Pancreas (tissue), 10 donors: ENCODE measurements at places on chromosomes 4 and X. TPM values are rescaled to one million over a fixed set of nuclear protein-coding genes. Genes with fewer than 3 reads are reported as not detected.
A peak's percentile ranks its signal among the peaks of the same experiment; 100 is the strongest.

The FNIP2 gene
- 13.6 TPM for total RNA-seq

The PF4V1 gene
- not detected for total RNA-seq

The NPY1R gene
- 2.4 TPM for total RNA-seq

The TBX22 gene
- not detected for total RNA-seq

The CXCL3 gene
- 7.3 TPM for total RNA-seq

The CXCR3 gene
- total RNA-seq, result 0.23 TPM

The IQCM gene
- not detected for total RNA-seq

The SNCA gene
- total RNA-seq, result 0.35 TPM

The NFKB1 gene
- total RNA-seq, result 27.1 TPM

The HS3ST1 gene
- total RNA-seq, result 0.16 TPM

GRCh38 chr4:53925050-53925605 is 139.3 kb downstream of the CHIC2 start:
- H3K36me3 ChIP-seq, result no peaks in the 10 kb centered on the region
- no peaks in the 10 kb centered on the region for H3K4me1 ChIP-seq
- no peak for DNase-seq

DNA sequence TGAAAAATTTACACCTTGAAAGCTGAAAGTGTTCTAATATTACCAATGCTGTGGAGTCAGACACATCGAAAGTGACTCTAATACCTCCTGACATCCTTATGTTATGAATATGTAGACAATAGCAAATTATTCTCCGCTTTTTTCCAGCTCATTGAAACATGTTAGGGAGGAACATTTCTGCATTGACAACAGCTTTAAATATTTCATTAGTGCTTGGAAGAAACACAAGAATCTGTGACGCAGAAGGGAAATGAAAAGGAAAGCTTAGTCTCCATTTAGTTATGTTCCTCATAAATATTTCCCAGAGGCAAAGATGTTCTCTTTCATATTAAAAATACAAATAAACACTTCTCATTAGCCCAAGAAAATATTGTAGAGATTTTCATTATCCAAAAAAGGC is 55.8 kb upstream of the CD99 start:
- H3K27me3 ChIP-seq, result no peaks in the 10 kb centered on the region
- H3K4me1 ChIP-seq, result no peaks in the 10 kb centered on the region
- DNase-seq, result no peak

DNA sequence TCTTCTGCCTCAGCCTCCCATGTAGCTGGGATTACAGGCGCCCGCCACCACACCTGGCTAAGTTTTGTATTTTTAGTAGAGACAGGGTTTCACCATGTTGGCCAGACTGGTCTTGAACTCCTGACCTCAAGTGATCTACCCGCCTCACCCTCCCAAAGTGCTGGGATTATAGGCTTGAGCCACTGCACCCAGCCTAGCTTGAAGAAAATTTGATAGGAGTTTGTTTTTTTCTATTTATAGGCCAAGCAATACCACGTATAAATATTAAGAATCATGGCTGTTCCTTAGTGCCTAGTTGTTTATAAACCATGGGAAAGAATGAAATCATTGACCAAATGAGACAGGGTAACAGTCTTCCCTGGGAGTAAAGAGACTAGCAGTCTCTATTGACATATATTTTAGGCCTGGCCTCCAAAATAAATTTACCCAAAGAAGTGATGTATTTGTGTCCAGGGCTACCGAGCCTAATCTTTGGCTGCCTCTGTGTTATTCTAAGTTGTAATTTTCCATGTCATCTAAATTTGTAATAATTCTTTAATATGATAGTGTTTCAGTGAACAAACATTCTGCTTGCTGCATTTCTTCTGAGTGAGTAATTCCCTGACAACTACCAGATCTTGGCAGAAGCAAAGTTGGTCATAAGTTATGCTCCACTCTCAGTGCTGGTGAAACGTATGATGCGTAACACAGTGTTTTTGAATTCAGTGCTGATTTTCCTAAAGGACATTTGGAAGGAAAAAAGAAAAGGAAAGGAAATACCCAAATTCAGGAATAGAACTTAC is 10.3 kb downstream of the PKD2 start:
- no peak overlapping the region for H3K4me3 ChIP-seq
- no peaks in the 10 kb centered on the region for H3K36me3 ChIP-seq
- H3K4me1 ChIP-seq, result no peaks in the 10 kb centered on the region

DNA sequence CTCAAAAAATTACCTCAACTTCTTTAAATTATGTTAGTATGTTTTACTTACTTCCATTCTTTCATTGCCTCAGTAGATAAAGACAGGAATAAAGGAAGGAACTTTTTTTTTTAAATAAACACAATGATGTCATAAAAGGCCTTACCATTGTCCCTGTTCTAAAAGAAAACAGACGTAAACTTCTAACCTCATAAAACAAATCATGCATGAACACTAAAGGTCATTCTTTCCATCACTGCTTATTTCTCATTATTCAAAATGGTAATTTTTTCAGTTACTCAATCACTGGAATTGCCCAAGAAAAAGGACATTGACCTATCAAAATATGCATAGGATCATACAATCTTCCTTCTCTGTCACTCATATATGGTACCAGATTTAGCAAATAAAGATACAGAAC is 32.2 kb upstream of the ARMCX2 start:
- no peak overlapping the region for H3K4me3 ChIP-seq
- H3K27me3 ChIP-seq, result no peaks in the 10 kb centered on the region
- H3K27ac ChIP-seq, result no peak overlapping the region
- no peaks in the 10 kb centered on the region for H3K4me1 ChIP-seq
- no peaks in the 10 kb centered on the region for H3K36me3 ChIP-seq

DNA sequence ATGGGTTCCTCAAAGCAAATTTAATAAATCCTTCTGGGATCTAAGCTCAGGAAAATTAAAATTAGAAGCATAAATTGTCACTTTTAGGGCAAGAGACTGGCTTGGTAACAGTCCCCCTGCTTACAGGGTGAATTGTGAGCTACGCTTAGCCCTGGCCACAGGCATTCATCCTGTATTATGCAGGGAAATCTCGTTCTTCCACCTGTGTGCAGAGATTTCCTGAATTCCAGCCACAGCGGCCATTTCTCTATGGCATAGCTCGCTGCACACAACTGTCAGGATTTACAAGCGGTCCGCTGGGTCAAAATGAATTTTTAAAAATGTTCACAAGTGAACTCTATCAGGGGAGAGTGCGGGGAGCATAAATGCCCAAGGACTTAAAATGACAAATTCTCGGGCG is 111.9 kb downstream of the DCTD start:
- H3K36me3 ChIP-seq, result no peaks in the 10 kb centered on the region
- H3K4me3 ChIP-seq, result no peak overlapping the region
- H3K4me1 ChIP-seq, result no peaks in the 10 kb centered on the region
- DNase-seq, result no peak
- no peaks in the 10 kb centered on the region for H3K27me3 ChIP-seq
- no peak overlapping the region for H3K27ac ChIP-seq

DNA sequence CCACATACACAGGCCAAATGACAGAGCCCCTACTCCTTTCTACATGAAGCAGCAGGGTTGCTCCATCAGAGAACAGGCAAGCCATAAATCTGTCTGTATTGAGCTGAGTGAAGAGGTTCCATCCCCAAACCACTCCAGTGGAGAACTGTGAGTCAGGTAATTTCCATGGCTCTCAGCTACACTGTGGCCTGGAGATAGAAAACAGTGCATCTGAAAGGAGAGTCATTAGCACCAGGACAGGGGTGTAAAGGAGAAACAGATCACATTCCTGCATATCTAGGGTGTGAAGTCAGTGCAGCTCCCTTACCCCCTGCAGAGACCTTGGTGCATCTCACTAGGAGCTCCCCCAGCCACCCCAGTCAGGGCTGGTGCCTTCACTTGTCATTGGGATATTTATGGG is 314.7 kb downstream of the CHIC1 start:
- H3K27me3 ChIP-seq, result no peaks in the 10 kb centered on the region
- H3K36me3 ChIP-seq, result no peaks in the 10 kb centered on the region
- DNase-seq, result no peak
- H3K27ac ChIP-seq, result no peak overlapping the region
- H3K4me3 ChIP-seq, result no peak overlapping the region
- no peaks in the 10 kb centered on the region for H3K4me1 ChIP-seq

GRCh38 chr4:81635739-81636138 is 164.0 kb upstream of the RASGEF1B start:
- peak overlapping the region; percentile 9 for H3K27ac ChIP-seq
- DNase-seq, result peak; percentile 70
- H3K27me3 ChIP-seq, result no peaks in the 10 kb centered on the region

- H3K4me3 ChIP-seq, result no peak overlapping the region
- H3K4me1 ChIP-seq, result no peaks in the 10 kb centered on the region
- H3K27me3 ChIP-seq, result no peaks in the 10 kb centered on the region
- H3K36me3 ChIP-seq, result peaks cover 10% of the 10 kb centered on the region
- DNase-seq, result no peak
These were observed 30.3 kb downstream of the COPS4 start for GRCh38 chr4:83065266-83065665.

DNA sequence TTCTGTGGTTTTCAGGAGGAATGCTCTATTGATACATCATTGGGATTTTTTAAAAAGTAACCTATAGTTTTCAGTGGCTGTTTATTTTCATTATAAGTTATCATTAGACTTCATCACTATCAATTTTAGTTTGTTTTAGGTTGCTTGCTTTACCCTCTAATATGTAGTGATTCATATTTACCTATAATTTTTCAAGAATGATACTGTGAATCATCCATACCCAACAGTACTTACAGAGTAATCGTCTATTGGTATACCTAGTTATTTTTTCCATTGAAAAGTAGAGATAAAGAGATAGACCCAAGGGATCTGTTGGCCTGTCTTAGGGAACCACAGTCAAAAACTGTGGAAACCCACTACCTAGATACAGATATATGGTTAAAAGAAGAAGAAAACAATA is 83.3 kb downstream of the KLHL34 start:
- no peaks in the 10 kb centered on the region for H3K4me1 ChIP-seq
- H3K36me3 ChIP-seq, result no peaks in the 10 kb centered on the region
- H3K27me3 ChIP-seq, result peaks cover under 1% of the 10 kb centered on the region
- H3K4me3 ChIP-seq, result no peak overlapping the region
- no peak overlapping the region for H3K27ac ChIP-seq

DNA sequence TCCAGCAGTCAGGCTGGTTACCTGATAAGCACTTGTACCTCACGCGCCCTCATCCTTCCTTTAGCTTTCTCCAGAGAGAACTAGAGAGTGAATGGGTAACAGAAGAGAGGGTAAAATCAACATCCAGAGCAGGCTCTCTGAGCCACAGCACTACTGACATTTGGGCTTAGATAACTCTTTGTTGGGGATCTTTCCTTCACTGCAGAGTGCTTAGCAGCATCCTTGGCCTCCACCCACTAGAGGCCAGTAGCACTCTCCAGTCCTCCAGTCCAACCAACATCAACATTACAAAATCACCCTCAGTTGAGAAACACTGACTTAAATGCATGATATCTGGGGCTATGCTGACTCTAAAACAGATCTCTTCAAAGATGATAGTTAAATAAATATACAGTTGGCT is 220.7 kb downstream of the TACR3 start:
- DNase-seq, result no peak
- no peaks in the 10 kb centered on the region for H3K27me3 ChIP-seq
- H3K36me3 ChIP-seq, result no peaks in the 10 kb centered on the region
- no peak overlapping the region for H3K4me3 ChIP-seq
- H3K27ac ChIP-seq, result no peak overlapping the region
- no peaks in the 10 kb centered on the region for H3K4me1 ChIP-seq

DNA sequence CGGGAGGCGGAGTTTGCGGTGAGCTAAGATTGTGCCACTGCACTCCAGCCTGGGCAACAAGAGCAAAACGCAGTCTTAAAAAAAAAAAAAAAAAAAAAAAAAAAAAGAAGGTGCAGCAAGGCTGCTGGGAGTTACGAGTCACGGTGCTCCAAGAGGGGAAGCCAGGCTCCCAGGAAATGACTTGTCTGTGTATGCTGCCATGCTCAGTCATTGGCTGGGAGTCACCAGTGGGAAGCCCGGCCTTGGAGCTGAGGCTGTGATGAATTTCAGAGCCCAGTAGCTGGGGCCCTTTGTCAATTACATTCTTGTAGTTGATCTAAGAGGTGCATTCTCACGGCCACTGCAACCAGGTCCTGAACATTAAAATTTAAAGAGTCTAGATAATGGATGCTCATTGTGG is 1105.1 kb upstream of the TENM3 start:
- H3K4me3 ChIP-seq, result no peak overlapping the region
- no peaks in the 10 kb centered on the region for H3K27me3 ChIP-seq
- no peaks in the 10 kb centered on the region for H3K4me1 ChIP-seq
- DNase-seq, result no peak
- no peaks in the 10 kb centered on the region for H3K36me3 ChIP-seq
- no peak overlapping the region for H3K27ac ChIP-seq

DNA sequence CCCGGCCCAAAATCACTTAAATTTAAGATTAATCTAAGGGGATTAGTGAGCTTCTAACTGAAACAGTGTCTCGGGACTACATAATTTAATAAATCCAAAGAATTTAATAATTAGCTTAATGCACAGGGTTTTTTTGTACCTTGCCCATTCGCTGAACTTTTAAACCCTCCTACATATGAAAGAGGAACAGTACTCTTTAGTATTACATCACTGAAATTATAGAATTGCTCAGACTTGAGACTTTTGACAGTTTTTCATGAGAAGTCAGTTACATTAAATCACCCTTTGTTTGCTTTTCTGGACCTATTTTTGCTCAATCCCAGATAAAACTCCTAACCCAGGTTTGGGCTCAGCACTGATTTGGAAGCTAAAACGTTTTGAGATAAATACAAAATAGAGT is 2.4 kb upstream of the TADA2B start:
- no peaks in the 10 kb centered on the region for H3K36me3 ChIP-seq
- H3K4me1 ChIP-seq, result peaks cover 6% of the 10 kb centered on the region
- H3K27me3 ChIP-seq, result no peaks in the 10 kb centered on the region
- no peak overlapping the region for H3K4me3 ChIP-seq

- H3K4me3 ChIP-seq, result no peak overlapping the region
- DNase-seq, result no peak
- H3K27me3 ChIP-seq, result no peaks in the 10 kb centered on the region
- H3K27ac ChIP-seq, result no peak overlapping the region
These were observed 202.9 kb downstream of the TEX13A start for GRCh38 chrX:105017641-105018040.

- H3K4me3 ChIP-seq, result no peak overlapping the region
- H3K27me3 ChIP-seq, result no peaks in the 10 kb centered on the region
- DNase-seq, result no peak
- no peaks in the 10 kb centered on the region for H3K36me3 ChIP-seq
- H3K4me1 ChIP-seq, result no peaks in the 10 kb centered on the region
These were observed 223.5 kb downstream of the APBB2 start for GRCh38 chr4:40990899-40991265.

- DNase-seq, result no peak
- no peaks in the 10 kb centered on the region for H3K36me3 ChIP-seq
- H3K27ac ChIP-seq, result no peak overlapping the region
- H3K4me1 ChIP-seq, result peaks cover 39% of the 10 kb centered on the region
- no peaks in the 10 kb centered on the region for H3K27me3 ChIP-seq
These were observed 4.4 kb downstream of the GPRIN3 start for GRCh38 chr4:89303177-89303576.
